ENCODE measurements at places on chromosomes 4 and X.

DNA sequence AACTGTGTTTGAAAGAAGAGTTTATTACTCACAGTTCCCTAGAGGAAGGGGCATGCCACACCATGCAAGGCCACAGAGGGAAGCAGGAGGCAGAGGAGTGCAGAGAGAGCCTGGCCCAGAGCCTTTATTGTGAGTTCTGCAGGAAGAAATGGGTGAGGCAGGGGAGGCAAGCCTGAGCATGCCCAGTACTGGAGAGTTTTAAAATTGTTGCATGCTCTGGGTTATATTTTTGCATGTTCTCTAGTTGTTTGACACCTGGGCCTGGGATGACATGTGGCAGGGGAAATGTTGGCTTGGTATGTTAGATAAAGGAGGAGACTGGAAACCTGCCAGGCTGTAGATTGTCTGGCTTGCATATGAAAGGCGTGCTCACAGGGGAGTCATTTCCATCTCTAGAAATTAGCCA is 19.7 kb upstream of the CRMP1 start:
- no peak for DNase-seq

- DNase-seq: no peak
Observed at GRCh38 chr4:71570492-71570891, 213.4 kb downstream of the GC start.

DNA sequence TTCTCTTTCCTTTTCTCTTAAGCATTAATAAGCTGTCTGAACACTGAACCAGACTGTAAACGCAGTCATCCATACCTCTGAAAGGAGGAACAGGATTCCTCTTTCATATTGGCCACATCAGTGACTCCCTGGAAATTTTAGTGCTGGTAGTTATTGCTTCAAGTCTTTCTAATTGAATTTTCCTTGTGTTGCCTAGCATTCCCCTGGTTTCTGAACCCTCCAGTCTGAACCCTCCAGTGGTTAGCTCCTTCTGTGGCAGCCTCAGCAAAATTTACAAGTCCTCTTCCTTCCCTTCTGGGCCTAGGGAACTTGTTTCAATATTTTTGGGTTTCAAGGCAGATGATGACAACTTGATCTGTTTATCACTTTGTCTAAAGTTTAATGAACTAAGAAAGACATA is 7.9 kb downstream of the SPARCL1 start:
- DNase-seq: no peak

- no peak for DNase-seq
Observed at GRCh38 chrX:10198254-10198653, 41.5 kb downstream of the CLCN4 start.

DNA sequence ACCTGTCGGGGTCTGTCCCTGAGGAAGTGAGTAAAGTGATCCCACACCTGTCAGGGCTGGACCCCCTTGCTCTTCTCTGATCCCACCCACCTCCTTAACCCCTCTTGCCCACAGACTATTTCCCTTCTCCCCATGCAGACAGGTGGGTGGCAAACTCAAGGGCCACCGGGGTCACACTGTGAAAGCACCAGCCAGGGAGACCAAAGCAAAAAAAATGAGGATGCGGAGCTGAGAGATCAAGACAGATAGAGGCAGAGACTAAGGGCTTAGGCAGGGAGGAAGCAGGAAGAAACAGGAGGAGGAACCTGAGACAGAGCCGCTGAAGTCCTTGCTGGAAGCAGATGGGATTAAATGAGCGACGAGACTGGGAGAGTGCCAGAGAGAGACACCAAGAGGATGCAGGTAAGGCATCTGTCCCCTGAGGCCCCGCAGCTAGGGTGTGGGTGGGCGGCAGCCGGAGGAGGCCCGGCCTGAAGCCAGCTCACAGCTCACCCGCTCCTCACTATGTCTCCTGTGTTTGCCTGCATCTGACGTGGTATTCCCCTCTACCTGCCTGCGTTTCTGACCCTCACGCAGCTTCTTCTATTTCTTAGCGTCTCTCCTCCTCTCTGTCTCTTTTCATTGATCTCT is 7.2 kb downstream of the TIMM17B start:
- no peak for DNase-seq

GRCh38 chr4:123921339-123921738 is 524.7 kb downstream of the SPRY1 start:
- no peak for DNase-seq

DNA sequence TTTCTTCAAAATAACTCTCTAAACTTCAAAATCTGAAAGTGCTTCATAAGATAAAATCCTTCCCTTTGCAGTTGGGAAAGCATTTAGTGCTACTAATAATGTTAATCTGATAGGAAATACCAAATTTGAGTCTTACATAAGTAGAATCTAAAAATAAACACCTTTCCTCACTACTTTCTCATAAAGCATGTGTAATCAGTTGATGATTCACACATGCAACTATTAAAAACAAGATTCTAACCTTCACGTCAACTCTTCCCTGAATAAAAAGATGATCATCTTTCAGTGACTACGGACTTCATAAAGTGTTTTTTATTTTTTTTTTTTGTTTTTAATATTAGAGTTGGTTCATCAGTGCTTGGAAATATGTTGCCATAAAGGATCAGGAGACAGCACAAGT is 172.6 kb downstream of the ACTRT1 start:
- DNase-seq: no peak

DNA sequence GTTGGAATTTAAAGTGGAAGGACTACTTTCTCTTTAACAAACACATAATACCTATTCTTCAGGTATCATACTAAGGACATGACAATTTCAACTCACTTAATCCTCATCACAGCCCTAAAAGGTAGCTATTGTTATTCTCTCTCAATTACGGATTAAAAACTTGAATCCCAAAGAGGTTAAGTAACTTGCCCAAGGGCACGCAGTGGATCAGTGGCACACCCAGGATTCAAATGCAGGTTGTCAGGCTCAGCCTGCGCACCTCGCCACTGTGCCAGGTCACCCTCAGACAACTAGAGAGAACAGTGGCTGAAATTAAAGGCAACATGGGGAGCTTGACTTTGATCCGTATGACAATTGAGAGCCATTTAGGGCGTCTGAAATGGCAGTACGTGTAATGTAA is 67.6 kb downstream of the MFAP3L start:
- no peak for DNase-seq

- DNase-seq: peak; percentile 26
Observed at GRCh38 chrX:109485470-109486340, 3.8 kb upstream of the GUCY2F start.

DNA sequence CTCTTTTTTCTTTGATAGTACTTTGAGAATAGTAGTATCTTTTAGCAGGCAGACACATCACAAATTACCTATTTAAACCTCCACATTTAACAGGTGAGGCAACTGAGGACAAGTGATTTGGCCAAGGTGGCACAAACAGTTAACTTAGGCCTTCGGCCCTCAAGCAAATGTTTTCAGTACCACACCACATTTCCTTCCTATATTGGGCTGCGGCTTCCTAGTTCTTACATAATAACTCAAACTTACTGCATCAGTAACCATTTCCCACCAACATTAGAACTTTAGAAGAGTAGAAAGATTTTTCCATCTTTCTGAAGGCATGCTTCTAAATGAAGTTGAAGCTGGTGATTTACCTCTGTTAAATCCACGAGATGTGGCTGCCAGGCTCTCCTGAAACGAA is 63.2 kb upstream of the SLC4A4 start:
- DNase-seq: no peak

DNA sequence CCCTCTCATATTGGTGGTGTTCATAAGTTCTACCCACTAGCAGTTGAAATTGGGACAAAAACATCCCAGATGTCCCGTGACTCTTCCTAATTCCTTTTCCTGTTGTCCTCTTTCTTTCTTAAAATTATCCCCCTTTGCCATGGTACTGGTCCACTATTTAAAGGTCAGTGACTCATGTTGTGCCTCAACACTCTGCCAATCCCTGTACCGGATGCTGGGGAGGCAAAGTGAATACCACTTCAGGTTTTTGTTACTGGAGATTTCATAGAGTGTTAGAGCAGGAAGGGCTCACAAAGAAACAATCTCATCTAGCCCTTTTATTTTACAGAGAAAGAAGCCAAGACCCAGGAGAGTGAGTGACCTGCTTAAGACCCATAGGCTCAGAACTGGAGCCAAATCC is 24.6 kb downstream of the SEPTIN11 start:
- DNase-seq: no peak

GRCh38 chr4:13364172-13364571 is 120.0 kb downstream of the RAB28 start:
- no peak for DNase-seq

- no peak for DNase-seq
Observed at GRCh38 chr4:4327652-4328121, 37.6 kb downstream of the ZBTB49 start.

DNA sequence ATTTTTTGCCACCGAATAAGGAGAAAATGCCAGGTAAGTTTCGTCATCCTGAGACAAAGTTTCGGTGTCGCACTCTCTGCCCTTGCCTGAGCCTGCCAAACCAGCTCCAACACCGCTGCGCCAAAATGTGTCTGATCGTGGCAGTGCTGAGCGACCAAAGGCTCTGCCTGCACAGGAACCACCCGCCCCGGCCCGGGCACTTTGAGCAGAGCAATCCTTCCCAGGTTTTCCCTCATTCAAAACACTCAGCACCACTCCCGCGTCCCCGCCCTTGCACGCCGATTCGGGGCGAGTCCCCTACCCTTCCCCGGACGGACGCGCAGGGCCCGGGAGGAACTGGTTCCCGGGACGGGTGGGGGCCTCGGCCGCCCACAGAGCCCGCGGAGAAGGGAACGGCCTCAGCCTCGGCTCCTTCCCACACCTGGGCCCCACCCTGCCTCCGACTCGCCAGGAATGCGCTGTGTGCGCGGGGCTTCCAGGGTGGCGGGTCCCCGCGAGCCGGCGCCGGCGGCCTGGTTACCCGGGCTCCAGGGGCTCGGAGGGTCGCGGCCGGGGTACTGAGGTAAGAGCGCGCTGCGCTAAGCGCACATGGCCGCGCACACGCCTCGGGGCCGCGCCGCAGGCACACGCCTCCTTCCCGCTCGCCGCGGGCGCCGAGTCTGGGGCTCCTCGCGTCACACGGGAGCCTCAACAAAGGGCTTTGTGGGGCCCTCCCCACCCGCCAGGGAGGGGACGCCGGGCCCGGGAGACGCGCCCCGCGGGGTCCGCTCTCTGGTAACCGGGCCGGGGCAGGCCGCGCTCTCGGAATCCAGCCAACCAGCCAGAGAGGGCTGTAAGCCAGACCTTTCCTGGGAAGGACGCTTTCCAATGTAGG is at the start of gene C4orf36:
Gene C4orf36 (minus strand): TSS at position 661 of the 874 bp plus-strand sequence. CDS start 902 bp downstream, outside the sequence.
- DNase-seq: peak; percentile 54

DNA sequence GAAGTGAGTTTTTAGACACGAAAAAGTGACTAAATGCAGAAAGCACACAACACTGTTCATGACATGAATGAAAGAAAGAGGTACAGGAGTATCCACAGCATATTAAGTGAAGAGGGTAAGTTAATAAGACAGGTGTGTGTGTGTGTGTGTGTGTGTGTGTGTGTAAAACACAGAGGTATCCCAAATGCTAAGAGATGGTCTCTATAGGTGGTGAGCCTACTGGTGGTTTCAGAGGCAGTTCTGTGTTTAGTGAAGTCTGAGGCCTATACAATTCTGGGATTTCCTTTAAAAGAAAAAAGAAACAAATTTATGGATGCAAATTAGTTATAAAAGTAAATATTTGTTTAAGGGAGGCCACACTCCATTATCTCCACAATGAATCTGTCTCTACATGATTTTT is 17.4 kb upstream of the TNIP3 start:
- no peak for DNase-seq

DNA sequence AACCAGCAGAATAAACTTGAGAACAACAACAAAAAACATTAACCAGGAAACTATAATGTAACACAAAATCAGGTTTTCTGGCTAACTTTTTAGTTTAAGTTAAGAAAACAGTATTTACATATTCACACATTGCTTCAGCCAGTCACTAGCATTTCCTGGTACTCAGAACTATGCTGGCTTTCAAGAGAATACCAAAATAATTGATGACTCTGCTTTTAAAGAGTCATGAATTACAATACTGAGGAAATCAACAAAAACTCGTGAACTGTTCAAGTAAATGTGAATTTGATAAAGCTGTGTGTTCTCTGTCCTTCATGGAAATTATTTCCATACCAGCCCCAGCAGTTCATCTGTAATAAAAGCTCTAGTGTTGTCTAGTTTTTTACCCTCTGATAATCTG is 27.4 kb downstream of the PRSS12 start:
- DNase-seq: no peak

DNA sequence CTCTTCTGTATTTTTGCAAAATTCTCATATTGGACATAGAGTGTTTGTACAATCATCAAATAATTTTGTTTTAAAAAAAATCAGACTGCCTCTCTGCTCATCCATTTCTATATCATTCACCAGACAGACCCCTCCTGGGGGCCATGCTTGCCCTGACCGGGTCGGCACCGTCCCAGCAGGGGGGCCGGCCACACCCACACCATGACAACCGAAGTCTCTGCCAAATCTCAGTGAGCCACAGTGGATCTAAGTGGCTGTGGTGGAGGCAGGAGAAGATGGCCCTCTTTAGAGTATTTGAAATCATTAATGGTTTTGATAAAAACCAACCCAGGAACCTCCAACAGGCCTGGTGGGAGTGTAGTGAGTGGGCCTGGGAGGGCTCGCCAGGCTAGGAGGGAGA is 66.9 kb upstream of the ADRA2C start:
- DNase-seq: no peak

- DNase-seq: no peak
Observed at GRCh38 chr4:8378776-8379175, 61.7 kb downstream of the ACOX3 start.

GRCh38 chr4:66475596-66475995 is 805.3 kb upstream of the EPHA5 start:
- no peak for DNase-seq

GRCh38 chr4:75046226-75046625 is 113.3 kb downstream of the PARM1 start:
- no peak for DNase-seq

DNA sequence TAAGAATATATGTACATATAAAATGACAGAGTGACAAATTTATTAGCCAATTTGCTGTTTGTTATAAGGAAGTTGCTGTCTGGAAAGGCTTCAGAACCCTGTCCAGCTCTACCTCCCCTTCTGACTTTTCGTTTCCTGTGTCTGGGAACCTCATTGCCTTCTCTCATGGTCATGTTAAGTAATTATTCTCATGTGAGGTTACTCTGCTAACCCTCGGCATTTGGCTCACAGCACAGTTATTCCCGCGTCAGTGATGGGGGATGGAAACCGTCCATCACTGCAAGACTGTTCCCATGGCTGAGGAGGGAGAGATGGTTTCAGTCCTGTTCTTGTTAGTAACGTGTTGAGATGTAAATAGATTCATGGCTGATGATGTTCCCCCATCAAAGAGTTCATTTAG is 11.9 kb downstream of the EDNRA start:
- no peak for DNase-seq

DNA sequence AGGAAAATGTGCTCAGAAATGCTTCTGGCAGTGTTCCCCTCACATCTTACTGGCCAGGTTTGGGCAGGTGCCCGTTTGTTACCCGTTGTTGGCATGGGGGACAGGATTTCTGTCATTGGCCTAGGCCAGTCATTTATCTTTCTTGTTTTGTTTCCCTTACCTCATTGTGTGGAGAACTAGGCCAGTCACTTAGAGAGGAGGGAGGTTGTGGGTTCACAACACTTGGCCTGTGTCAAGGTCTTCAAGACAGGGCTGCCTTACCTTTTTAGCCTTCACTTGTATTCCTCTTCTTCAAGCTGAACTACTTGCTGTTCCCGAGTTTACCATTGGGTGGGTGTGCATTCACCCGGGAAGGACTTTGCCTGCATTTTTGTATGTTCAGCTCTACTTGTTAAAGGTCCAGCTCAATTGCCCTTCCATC is 17.7 kb downstream of the SNX25 start:
- no peak for DNase-seq

GRCh38 chr4:119128148-119128547 is 7.5 kb upstream of the MYOZ2 start:
- no peak for DNase-seq
